ENCODE measurements at places on chromosomes 5 and 9.

- no peak for DNase-seq
Measured at GRCh38 chr5:61292062-61292657, 39.9 kb upstream of the ZSWIM6 start.

DNA sequence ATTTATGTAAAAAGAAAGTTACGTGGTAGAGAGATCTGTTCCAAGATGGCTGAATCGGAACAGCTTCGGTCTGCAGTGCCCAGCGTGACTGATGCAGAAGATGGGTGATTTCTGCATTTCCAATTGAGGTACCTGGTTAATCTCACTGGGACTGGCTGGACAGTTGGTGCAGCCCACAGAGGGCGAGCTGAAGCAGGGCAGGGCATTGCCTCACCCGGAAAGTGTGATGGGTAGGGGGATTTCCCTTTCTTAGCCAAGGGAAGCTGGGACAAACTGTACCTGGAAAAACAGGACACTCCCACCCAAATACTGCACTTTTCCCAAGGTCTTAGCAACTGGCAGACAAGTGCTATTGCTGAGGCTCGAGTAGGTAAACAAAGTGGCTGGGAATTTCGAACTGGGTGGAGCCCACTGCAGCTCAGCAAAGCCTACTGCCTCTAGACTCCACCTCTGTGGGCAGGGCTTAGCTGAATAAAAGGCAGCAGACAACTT is 13.1 kb upstream of the HSD17B4 start:
- peak; percentile 88 for DNase-seq

GRCh38 chr9:132994410-132995120 is 16.1 kb downstream of the GFI1B start:
- DNase-seq = no peak

- no peak for DNase-seq
Measured at GRCh38 chr5:118557251-118557661, 431.1 kb downstream of the DTWD2 start.

DNA sequence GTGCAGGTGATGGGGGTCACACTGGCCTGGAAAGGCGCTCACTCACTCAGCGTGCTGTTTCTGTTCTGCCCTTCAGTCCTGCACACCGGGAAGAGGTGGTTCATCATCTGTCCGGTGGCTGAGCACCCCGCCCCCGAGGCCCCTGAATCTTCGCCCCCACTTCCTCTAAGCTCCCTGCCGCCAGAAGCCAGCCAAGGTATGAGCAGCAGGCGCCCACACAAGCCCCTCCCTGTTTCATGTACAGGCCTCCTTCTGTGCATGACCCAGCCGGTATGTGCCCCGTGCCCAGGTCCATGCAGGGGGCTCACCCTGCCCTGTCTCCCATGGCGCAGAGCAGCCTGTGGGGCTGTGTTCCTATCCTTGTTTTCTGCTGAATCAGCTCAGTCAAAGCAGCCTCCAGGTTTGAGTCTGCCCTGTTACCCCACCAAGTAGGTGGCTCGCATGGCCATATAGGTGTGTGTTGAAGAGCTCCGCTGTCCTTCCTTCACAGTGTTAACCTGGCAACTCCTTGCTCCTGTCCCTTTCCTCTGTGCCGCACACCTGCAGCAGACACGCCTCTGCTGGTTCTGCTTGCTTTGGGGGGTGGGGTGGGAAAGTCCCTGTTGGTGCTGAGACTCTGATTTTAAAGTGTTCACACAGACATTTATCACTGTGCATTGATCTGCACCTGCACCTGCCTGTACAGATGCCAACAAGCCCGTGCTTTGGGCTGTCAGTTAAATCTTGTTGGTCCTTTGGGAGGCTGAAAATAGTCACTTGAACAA is 84.8 kb downstream of the WNK2 start:
- DNase-seq = peak; percentile 85

- no peak for DNase-seq
Measured at GRCh38 chr9:136363949-136364748, 605 bp upstream of the DNLZ start.

DNA sequence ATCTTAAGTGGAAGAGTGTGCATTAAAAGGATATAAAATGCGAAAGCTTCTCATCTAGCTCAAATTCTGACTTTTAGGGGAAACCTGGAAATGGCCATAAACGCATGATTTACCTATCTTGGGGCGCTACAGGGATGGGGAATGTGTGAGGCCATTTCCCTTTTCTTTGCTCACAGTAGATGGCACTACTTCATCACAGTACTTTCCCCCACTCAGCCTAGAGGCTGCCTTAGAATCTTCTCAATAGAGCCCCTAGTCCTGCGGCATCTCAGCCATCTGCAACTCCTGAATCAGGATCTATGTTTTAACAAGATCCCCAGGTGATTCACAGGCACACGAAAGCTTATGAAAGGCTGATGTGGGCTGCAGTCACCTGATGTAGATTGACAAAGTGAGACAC is 110.8 kb downstream of the LHFPL2 start:
- no peak for DNase-seq

- DNase-seq = no peak
Measured at GRCh38 chr9:83030391-83031107, 32.4 kb downstream of the RASEF start.

DNA sequence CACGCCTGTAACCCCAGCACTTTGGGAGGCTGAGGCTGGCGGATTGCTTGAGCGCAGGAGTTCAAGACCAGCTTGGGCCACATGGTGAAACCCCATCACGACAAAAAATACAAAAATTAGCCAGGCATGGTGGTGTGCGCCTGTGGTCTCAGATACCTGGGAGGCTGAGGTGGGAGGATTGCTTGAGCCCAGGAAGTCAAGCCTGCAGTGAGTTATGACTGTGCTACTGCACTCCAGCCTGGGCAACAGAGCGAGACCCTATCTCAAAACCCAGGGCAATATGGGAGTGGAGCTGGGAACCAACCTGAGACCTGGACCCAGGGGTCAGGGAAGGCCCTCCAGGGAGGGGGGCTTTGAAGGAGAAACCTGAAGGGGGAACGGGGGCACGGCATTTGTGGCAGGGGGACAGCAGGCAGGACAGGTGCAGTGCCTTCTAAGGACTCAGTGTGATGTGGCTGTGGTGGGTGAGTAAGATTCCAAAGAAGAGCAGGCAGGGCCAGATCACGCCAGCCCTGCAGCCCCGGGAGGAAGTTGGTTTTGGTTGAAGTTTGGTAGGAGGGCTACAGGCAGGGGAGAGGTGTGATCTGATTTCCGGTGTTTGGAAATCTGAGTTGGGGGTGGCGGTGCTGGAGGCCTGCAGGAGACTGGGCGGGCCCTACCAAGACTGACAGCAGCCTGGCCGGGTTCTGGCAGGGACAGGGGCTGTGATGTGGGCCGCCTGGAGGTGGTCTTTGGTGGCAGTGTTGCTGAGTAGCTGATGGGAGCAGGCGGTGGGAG is 46.2 kb downstream of the NTNG2 start:
- no peak for DNase-seq

DNA sequence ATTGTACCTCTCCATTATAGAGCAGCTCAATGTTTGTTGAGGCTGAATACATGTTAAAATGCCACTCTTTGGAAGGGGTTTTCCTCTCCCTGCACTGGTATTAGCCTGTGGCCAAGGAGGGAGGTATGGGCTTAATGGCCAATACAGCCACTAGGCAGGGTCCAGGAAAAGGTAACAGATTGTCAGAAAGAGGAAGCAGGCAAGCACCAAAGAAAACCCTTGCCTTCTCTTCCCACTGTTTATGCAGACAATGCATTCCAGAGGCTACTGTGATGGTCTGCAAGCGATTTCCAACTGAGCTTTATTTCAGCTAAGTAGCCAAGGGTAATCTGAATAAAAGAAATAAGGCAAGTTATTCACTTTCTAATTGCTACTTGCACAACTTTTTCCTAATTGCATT is 95.3 kb upstream of the SLC27A6 start:
- DNase-seq = no peak

- no peak for DNase-seq
Measured at GRCh38 chr5:148353634-148354033, 18.3 kb downstream of the SPINK9 start.

DNA sequence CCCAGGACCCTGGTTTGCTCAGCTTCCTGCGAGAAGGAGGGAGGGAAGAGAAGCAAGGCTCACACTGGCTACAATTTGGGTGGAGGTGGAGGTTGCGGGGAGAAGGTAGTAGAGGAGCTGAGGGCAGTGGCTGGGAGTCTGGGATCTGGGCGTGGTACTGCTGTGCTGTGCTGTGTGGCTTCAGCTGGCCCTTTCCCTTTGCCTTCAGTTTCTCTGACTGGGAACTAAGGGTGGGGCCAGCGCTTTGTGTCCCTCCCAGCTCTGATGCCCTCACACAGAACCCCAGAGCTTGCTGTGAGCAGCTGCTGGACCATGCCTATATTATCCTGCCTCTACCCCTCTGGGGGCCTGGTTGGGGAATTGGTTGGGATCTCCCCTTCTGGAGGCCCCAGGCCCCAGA is 60.9 kb downstream of the RGS3 start:
- DNase-seq = peak; percentile 81

DNA sequence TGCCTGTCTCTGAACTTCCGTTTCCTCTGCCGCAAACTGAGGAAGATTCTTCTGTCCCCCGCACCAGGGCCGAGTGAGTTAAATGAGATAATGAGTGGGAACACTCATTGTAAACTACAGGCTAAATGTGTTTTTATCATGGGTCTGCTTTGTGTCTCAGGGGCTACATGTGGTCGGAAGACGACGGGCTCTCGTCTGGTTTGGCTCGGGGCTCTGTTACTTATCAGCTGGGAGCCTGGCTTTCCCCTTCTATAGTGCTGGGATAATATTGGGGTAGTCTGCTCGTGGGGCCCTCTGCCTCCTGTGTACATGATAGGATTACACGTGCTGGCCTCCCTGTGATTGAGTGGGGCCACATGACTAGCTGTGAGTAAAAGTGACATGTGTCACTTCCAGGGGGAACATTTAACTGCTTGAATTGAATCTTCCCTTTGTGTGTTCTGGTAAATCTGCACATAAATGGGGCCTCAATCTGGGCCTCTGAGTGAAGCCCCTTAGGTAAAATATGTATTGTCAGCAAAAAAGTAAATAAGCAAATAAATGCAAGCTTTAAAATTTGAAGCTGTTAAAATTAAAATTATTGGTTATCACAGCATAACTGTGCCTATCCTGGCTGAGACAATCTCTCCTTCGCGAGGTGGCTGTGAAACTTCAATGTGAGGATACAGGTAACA is 86.9 kb upstream of the SH3PXD2B start:
- DNase-seq = no peak

DNA sequence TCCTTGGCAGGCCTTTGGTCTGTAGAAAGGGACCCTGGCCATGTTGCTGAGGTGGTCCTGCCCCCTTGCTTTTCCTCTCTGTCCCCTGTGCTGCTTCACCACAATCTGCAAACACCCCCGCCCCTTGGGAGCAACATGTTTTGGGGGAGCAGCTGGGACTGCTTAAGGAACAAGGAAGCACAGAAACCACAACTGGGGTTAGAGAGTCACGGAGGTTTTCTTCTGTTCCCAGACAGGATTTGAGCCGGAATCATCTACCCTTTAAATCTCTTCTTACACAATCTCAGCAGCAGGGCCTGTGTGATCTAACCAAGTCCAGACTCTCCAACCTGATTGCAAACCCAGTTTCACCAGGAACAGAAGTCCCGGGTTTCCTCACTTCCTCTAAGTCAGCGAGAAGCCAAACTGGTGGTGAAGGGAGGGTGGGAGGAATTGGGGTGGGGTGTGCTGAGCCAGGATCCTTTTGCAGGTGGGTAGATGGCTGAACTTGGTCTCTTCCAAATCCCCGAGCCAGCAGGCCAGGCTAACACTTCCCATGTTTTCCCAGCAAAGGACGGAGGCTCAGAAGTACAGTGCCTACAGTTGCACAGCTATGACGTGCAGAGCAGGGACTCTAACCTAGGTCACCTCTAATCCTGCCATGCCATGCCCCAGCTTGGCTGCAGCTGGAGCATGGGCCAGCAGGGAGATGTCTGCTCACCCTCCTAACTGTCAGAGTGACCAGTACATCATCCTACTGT is 25.0 kb downstream of the SH3PXD2B start:
- no peak for DNase-seq

- DNase-seq = no peak
Measured at GRCh38 chr5:137195483-137195882, 303.6 kb downstream of the SPOCK1 start.

DNA sequence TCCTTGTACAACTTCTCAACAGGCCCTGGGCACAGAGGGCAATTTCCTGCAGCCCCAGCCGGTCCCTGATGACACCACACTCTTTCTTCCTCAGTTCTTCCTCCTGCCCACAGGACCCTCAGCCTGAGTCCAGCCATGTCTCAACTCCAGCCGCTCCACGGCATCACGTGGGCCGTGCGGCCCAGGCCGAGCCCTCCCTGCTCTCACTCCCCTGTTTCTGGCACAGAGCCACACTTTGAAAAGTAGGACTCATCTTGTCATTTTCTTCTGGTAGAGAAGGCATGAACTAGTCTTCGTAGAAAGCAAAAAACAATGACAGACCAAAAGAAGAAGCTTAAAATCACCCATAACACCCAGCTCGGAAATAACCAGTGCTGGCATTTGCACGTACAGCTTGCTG is 404.7 kb upstream of the IRX1 start:
- DNase-seq = no peak

DNA sequence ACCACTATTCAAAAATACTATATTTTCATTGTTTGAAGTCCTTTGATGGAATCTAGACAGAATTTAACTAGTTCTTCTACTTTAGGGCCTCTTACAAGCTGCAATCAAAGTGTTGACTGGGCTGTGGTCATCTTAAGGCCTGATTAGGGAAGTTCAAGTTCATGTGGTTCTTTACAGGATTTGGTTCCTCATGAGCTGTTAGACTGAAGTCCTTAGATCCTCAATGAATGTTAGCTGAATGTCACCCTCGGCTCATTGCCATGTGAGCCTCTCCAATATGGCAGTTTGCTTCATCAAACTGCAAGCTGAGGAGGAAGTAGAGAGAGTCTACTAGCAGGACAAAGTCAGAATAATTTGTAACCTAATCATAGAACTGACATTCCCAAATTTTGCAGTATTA is 135.1 kb downstream of the CSNK1G3 start:
- no peak for DNase-seq

GRCh38 chr9:130292106-130292505 is 26.5 kb downstream of the HMCN2 start:
- no peak for DNase-seq

DNA sequence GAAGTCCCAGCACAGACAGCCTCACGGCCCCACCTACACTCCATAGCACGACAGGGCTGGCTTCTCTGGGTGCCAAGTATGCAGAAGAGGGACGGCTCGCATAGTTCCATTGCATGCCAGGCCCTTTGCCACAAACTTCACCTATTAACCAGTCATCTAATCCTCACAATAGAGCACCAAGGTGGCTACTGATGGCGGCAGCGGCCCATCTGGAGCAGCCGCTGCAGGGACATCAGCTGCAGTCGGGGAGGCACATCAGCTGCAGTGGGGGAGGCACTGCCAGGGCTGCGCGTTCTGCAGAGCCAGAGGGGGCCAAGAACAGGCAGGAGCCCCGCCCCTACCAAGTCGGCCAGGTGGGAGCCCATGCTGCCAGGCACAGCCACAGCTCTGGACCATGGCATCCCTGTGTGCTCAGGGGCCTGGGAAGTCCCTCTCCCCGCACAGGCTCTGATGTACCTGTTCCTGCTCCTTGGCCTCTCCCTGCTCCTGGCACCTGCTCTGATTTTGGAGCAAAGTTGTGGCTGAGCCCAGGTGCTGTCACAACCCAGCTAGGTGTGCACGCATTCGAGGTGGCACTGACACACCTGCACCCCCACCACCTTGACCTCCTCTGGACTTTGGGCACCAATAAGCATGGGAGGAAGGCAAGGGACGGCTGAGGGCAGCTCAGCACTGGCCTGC is 61.5 kb upstream of the SYNPO start:
- DNase-seq = no peak

- no peak for DNase-seq
Measured at GRCh38 chr5:150931368-150931965, 26.7 kb upstream of the ZNF300 start.
